Occipital lobe (tissue), 3 donors: ENCODE measurements at places on chromosomes 11 and 22. TPM values are rescaled to one million over a fixed set of nuclear protein-coding genes. Genes with fewer than 3 reads are reported as not detected.

Gene ZFPL1
- total RNA-seq = 14.7 TPM

Gene WBP2NL
- 4.5 TPM for total RNA-seq

Gene C22orf15
- total RNA-seq = not detected

Gene TBX1
- total RNA-seq = 0.62 TPM

Gene TRIM21
- total RNA-seq = 6.6 TPM
